Natural killer cell (primary cell): ENCODE measurements at places on chromosomes 12 and 14. TPM values are rescaled to one million over a fixed set of nuclear protein-coding genes. Genes with fewer than 3 reads are reported as not detected.

AJUBA gene
- total RNA-seq: 0.56 TPM

NGB gene
- not detected for total RNA-seq

MED13L gene
- 240 TPM for total RNA-seq

KLRC1 gene
- 180 TPM for total RNA-seq

ARF3 gene
- 80.7 TPM for total RNA-seq

CLEC4A gene
- 1.7 TPM for total RNA-seq

HOXC12 gene
- not detected for total RNA-seq

PPP1R1A gene
- total RNA-seq: not detected

FGF23 gene
- total RNA-seq: not detected

PSMA6 gene
- total RNA-seq: 139 TPM

SYCP3 gene
- total RNA-seq: 2.4 TPM

OR6C6 gene
- total RNA-seq: not detected

CPM gene
- 1.6 TPM for total RNA-seq

CISTR gene
- total RNA-seq: not detected

TEAD4 gene
- not detected for total RNA-seq

SOX5 gene
- 0.95 TPM for total RNA-seq

BAZ2A gene
- 325 TPM for total RNA-seq

LRTM2 gene
- not detected for total RNA-seq

KIAA0586 gene
- total RNA-seq: 28.3 TPM

CLEC1A gene
- total RNA-seq: not detected

ASIC1 gene
- not detected for total RNA-seq

DDN gene
- total RNA-seq: 1.4 TPM

GYS2 gene
- not detected for total RNA-seq

NUAK1 gene
- 1.4 TPM for total RNA-seq

LTB4R gene
- 55.7 TPM for total RNA-seq
